ENCODE measurements at places on chromosomes 12 and 14.

DNA sequence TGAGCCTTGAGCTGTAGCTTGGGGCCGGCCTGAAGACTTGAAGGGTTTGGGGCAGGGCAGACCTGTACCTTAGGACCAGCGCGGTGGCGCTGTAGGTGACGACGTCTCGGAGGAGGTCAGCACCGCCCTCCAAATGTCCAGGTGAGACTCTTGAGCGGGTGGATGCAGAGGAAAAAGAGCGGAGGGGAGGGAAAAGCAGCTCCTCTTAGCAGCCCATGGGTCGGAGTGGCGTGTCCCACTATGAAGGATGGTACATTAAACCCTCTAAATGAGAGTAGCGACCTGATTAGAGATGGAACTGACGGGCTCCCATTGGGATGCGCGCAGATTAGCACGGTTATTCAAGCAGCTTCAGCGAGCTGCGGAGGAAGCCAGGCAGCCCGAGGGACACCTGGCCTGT, 77.0 kb upstream of the MAP1LC3B2 start:
- no peak for DNase-seq

GRCh38 chr12:59803735-59804134, 207.9 kb downstream of the SLC16A7 start:
- DNase-seq = no peak

DNA sequence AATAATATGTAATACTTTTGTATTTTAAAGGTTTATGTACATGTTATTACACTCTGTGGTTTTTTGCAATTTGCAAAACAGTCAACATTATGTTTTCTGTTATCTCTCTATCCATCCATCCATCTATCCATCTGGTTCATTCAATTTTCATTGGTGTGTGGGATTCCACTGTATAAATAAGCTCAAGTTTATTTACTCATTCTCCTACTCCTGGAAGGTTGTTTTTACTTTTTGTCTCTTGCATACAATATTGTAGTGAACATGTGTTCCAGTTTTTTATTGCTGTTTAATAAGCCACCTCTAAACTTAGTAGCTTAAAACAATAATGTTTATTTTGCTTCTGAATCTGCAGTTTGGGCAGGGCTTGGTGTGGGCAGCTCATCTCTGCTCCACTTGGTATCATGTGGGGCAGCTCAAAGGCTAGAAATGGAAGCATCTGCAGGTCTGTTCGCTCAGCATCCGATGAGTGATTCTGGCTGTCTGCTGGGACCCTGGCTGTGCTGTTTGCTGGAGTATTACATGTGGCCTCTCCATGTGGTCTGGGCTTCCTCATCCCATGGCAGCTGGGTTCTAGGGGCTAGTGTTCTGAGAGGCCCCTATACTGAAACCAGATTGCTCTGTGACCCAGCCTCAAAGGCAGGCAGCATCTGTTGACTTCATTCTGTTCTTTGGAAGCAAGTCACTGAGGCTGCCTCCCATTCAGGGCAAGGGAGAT, 98.8 kb downstream of the SLC25A47 start:
- DNase-seq = no peak

DNA sequence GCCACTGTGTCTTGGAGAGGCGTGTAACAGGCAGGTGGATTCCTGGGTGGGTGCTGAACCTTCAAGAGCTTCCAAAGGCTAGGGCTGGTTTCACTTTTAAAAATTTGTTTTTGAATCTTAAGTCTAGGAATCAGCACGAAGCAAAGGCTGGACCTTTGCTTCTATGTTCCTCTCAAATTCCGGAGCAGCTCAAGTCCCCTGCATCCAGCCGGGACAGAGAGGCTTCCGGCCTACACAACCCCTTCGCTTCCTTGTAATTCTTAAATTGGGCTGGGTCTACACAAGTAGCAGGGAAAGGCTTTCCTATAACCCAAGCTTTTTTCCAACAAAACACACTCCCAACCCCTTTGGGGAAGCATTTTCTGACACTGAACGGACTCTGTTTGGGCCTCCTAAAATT, 8.3 kb downstream of the HOXC12 start:
- no peak for DNase-seq
